ENCODE measurements at places on chromosomes 5 and 9.
A peak's percentile ranks its signal among the peaks of the same experiment; 100 is the strongest.

GRCh38 chr9:107591781-107592180 is 102.2 kb upstream of the KLF4 start:
- H3K4me1 ChIP-seq, result no peaks in the 10 kb centered on the region
- H3K36me3 ChIP-seq, result no peaks in the 10 kb centered on the region
- H3K27ac ChIP-seq, result no peak overlapping the region
- no peak overlapping the region for H3K4me3 ChIP-seq

DNA sequence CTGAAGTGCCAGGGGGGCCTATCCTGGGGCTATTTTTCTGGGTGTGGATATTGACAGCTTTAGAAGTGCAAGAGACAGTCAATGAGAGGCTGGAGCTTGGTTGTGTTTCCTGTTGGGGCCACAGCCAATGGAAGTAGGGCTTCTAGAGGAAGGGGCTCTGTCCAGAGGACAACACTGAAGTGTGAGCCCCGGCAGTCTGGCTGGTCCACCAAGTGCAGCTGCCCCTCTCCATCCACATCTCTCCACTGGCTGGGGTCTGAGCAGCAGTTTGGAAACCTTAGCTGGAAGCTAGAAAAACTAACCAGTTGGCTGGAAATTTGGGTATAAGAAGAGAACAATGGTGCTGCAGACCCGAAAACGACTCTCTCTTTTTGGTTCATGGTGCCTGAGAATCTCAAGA is 64.3 kb upstream of the PSD2 start:
- no peaks in the 10 kb centered on the region for H3K27me3 ChIP-seq
- H3K27ac ChIP-seq, result no peak overlapping the region
- H3K36me3 ChIP-seq, result no peaks in the 10 kb centered on the region
- no peaks in the 10 kb centered on the region for H3K4me1 ChIP-seq

- H3K4me3 ChIP-seq, result no peak overlapping the region
- H3K27me3 ChIP-seq, result no peaks in the 10 kb centered on the region
- no peak overlapping the region for H3K27ac ChIP-seq
- H3K4me1 ChIP-seq, result no peaks in the 10 kb centered on the region
- DNase-seq, result peak; percentile 72
These were observed 303.9 kb upstream of the EDIL3 start for GRCh38 chr5:84688566-84688965.

GRCh38 chr5:135400866-135401265 is 1.8 kb upstream of the MACROH2A1 start:
- no peak overlapping the region for H3K27ac ChIP-seq
- no peaks in the 10 kb centered on the region for H3K27me3 ChIP-seq
- no peak for DNase-seq

GRCh38 chr5:133869519-133870335 is 98.7 kb downstream of the C5orf15 start:
- no peak overlapping the region for H3K27ac ChIP-seq
- H3K4me1 ChIP-seq, result no peaks in the 10 kb centered on the region
- peaks cover 20% of the 10 kb centered on the region for H3K27me3 ChIP-seq

DNA sequence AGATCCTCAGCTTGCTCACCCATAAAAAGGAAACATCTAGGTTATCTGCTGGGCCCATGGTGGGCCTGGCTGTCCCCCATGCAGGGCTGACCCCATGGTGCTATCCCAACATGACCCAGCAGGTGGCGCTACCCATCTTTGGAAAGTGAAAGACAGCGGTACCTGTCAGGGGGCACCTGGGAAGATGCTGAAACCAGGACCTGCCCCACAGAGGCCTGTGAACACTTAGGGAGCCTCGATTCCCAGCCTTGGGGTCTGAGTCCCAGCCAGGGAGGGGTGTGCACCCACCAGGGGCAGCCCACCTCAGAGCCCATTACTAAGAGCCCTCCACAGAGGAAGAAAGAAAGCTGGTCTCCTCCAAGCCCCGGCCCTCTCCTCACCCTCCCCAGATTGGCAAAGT is 46.6 kb upstream of the IPPK start:
- H3K4me3 ChIP-seq, result no peak overlapping the region
- H3K27me3 ChIP-seq, result no peaks in the 10 kb centered on the region
- peak; percentile 21 for DNase-seq
- H3K36me3 ChIP-seq, result peaks cover 71% of the 10 kb centered on the region
- no peak overlapping the region for H3K27ac ChIP-seq
- no peaks in the 10 kb centered on the region for H3K4me1 ChIP-seq

GRCh38 chr9:28031521-28032267 is 458.4 kb upstream of the C9orf72 start:
- no peaks in the 10 kb centered on the region for H3K36me3 ChIP-seq
- H3K27me3 ChIP-seq, result no peaks in the 10 kb centered on the region
- DNase-seq, result no peak
- H3K4me1 ChIP-seq, result no peaks in the 10 kb centered on the region
- H3K27ac ChIP-seq, result no peak overlapping the region

- no peak for DNase-seq
- no peak overlapping the region for H3K4me3 ChIP-seq
These were observed 509.0 kb downstream of the KIF4B start for GRCh38 chr5:155522540-155522939.

Measured in IMR-90 (cell line).